ENCODE measurements at places on chromosomes 11 and 22. TPM values are rescaled to one million over a fixed set of nuclear protein-coding genes. Genes with fewer than 3 reads are reported as not detected.

The LRRC32 gene
- total RNA-seq: 0.14 TPM

The ART5 gene
- 3.8 TPM for total RNA-seq

The ELP4 gene
- 21.5 TPM for total RNA-seq

The TMEM258 gene
- total RNA-seq: 175 TPM

The RAB36 gene
- 10.3 TPM for total RNA-seq

The LRRC55 gene
- 0.12 TPM for total RNA-seq

The OR52H1 gene
- total RNA-seq: 0.26 TPM

The P2RY6 gene
- total RNA-seq: 0.14 TPM

The SAA4 gene
- not detected for total RNA-seq

The OR4A16 gene
- total RNA-seq: not detected

The SLC22A25 gene
- total RNA-seq: not detected

The SLC37A2 gene
- total RNA-seq: 0.51 TPM

The LMO2 gene
- total RNA-seq: 0.55 TPM

The UPK3A gene
- total RNA-seq: 0.57 TPM

The ELFN2 gene
- 0.36 TPM for total RNA-seq

The SYCE3 gene
- total RNA-seq: not detected

DNA sequence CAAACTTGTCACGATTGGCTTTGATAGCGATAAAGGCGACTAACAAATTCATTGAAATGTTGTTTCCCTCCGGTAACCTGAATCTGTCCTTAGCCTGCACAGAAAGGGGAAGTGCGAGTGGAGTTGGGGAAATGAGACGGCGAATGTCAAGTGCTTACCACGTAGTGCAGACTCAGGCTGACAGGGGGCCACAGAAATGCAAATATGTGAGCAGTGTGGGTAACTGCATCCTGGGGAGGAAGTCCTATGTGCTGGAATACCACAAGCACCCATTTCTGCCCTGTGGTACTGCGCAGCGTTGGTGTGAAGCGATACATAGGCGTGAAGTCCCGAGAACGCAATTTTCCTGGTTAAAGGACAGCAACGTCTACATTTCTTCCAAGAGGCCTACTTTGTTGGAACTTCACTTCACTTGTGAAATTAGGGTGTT is 869 bp upstream of the EIF4ENIF1 start:
- peak overlapping the region; percentile 97 for H3K27ac ChIP-seq
- peak overlapping the region; percentile 94 for H3K4me3 ChIP-seq
- H3K4me1 ChIP-seq: peaks cover 14% of the 10 kb centered on the region
- H3K27me3 ChIP-seq: no peaks in the 10 kb centered on the region
- H3K36me3 ChIP-seq: peaks cover 7% of the 10 kb centered on the region

- peaks cover 4% of the 10 kb centered on the region for H3K36me3 ChIP-seq
- peak overlapping the region; percentile 83 for H3K27ac ChIP-seq
- H3K4me1 ChIP-seq: peaks cover 2% of the 10 kb centered on the region
Measured at GRCh38 chr11:126414615-126415014, 59.1 kb downstream of the ST3GAL4 start.

DNA sequence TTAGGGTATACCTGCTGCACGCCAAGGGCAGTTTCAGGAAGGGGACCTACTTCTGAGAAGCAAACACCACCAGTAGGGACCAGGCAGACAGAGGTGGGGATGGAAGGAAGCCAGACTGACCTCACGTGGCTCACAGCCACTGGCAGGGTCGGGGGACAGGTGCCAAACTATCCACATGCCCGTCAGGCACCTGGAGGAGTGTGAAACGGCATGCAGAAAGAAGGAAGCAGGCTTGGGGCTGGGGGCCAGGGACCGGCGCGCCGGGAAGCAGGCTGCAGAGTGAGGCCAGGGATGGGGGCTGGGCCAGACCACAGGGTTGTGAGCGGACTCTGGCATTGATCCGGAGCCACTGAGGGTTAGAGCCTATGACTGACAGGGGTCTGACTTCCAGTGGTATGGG is 47.5 kb downstream of the CDKN1C start:
- H3K4me3 ChIP-seq: no peak overlapping the region
- H3K27me3 ChIP-seq: peaks cover 24% of the 10 kb centered on the region
- H3K27ac ChIP-seq: peak overlapping the region; percentile 14
- no peaks in the 10 kb centered on the region for H3K36me3 ChIP-seq

DNA sequence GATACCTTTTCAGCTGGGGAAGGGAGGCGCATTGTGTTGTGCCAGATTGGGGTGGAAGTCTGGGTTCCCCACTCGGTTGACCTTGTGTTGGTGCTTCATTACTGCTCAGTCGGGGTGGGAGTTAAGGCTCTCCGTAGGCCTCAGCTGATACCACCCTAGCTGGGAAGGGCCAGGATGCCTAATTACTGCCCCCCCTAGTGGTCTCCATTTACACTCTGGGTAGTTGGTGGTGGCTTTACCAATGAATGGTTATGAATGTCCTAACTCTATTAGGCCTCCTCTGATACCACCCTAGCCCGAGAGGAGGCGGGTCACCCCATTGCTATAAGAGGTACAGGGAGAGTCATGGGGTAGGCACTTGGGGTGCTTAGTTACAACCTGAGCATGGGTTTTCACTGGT is 27.5 kb upstream of the HIKESHI start:
- no peaks in the 10 kb centered on the region for H3K27me3 ChIP-seq
- no peak for DNase-seq
- H3K4me1 ChIP-seq: peaks cover 3% of the 10 kb centered on the region
- H3K4me3 ChIP-seq: no peak overlapping the region
- peaks cover 36% of the 10 kb centered on the region for H3K36me3 ChIP-seq

GRCh38 chr11:57479911-57480310 is 19.6 kb downstream of the RTN4RL2 start:
- peaks cover 1% of the 10 kb centered on the region for H3K36me3 ChIP-seq
- H3K4me3 ChIP-seq: no peak overlapping the region
- peaks cover 7% of the 10 kb centered on the region for H3K4me1 ChIP-seq
- peaks cover 64% of the 10 kb centered on the region for H3K27me3 ChIP-seq
- H3K27ac ChIP-seq: peak overlapping the region; percentile 14

- no peaks in the 10 kb centered on the region for H3K27me3 ChIP-seq
- no peak overlapping the region for H3K4me3 ChIP-seq
- no peak for DNase-seq
- H3K4me1 ChIP-seq: peaks cover 10% of the 10 kb centered on the region
- H3K36me3 ChIP-seq: no peaks in the 10 kb centered on the region
Measured at GRCh38 chr11:63226488-63227114, 16.8 kb downstream of the SLC22A25 start.

DNA sequence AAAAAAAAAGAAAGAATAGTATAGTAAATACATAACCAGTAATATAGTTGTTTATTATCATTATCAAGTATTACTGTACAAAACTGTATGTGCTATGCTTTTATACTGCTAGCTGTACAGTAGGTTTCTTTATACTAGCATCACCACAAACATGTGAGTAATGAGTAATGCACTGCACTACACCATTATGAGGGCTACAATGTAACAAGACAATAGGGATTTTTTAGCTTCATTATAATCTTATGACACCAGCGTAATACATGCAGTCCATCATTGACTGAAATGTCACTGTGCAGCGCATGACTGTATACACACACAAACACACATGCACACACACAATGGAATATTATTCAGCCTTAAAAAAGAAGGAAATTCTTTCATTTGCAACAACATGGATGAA is 111.5 kb upstream of the ZBED5 start:
- peaks cover 6% of the 10 kb centered on the region for H3K4me1 ChIP-seq
- H3K4me3 ChIP-seq: no peak overlapping the region
- peaks cover 6% of the 10 kb centered on the region for H3K27me3 ChIP-seq
- H3K36me3 ChIP-seq: peaks cover 4% of the 10 kb centered on the region
- no peak overlapping the region for H3K27ac ChIP-seq

GRCh38 chr11:122984186-122985011 is 2.8 kb upstream of the BSX start:
- H3K36me3 ChIP-seq: no peaks in the 10 kb centered on the region
- peaks cover 1% of the 10 kb centered on the region for H3K4me1 ChIP-seq
- no peak overlapping the region for H3K27ac ChIP-seq

DNA sequence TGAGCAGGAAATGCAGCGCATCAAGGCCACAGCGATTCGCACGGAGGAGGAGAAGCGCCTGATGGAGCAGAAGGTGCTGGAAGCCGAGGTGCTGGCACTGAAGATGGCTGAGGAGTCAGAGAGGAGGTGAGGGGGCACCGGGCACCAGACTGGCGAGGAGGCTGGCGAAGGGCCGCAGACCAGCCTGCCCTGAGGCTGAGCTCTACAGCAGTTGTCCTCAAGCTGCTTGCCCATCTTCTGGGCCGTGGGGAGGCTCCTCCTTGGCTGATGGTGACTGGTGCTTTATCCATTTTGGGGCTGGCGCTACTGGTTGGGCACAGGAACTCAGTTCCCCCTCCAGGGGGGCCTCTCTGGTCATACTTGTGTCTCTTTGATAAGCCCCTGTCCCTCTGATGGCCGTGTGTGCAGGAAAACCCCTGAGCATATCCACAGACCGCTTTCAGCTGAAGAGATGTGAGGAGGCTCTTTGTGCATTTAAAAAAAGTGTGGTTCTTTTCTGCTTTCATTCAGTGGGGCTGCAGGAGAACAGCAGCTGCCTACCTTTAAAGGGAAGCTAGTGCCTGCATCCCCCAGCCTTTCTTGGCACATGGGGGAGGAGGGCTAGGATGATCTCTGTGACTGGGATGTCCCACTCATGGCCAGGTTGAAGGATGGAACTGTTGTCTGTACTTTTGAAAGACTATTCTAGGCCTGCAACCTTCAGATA is 46.3 kb upstream of the CABP7 start:
- no peak overlapping the region for H3K27ac ChIP-seq
- H3K27me3 ChIP-seq: no peaks in the 10 kb centered on the region
- peaks cover 9% of the 10 kb centered on the region for H3K36me3 ChIP-seq
- H3K4me1 ChIP-seq: no peaks in the 10 kb centered on the region
- H3K4me3 ChIP-seq: no peak overlapping the region
- no peak for DNase-seq

GRCh38 chr11:8963569-8964323 is 496 bp downstream of the TMEM9B start:
- H3K27ac ChIP-seq: peak overlapping the region; percentile 79
- peaks cover 12% of the 10 kb centered on the region for H3K4me1 ChIP-seq
- H3K36me3 ChIP-seq: no peaks in the 10 kb centered on the region
- peak; percentile 59 for DNase-seq
- no peaks in the 10 kb centered on the region for H3K27me3 ChIP-seq

DNA sequence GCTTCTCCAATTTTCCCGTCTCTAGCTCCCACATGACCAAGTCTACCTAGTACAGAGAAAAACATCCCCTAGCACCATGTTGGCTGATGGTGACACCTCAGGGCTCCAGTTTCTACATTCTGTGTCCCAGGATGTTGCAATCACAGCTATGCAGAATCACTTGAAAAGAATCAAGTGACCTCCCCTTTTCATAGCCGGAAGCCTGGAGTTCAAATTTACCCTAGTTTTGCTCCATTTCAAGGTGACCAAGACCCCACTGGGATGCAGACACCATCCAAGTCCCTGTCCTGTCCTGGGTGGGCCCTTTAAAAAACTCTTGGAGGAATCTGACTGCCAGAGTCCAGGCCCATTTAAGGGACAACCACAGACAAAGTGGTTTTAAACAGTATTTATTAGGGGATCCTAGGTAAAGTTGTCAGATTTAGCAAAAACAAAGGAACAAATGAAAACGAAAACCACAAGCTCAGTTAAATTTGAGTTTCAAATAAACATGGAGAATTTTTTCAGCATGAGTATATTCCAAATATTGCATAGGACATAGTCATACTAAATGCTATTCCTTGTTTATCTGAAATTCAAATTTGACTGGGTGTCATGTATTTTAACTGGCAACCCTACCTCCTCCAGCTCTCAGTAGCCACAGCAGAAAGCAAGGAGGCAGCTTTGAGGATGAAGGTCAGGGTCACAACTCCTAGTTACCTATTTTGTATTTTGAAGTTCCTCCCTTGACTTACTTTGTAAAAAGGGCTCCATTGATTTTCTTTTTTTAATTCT is 52.4 kb downstream of the MIAT start:
- H3K4me3 ChIP-seq: no peak overlapping the region
- H3K27ac ChIP-seq: no peak overlapping the region
- no peaks in the 10 kb centered on the region for H3K27me3 ChIP-seq
- no peak for DNase-seq
- H3K4me1 ChIP-seq: peaks cover 6% of the 10 kb centered on the region

DNA sequence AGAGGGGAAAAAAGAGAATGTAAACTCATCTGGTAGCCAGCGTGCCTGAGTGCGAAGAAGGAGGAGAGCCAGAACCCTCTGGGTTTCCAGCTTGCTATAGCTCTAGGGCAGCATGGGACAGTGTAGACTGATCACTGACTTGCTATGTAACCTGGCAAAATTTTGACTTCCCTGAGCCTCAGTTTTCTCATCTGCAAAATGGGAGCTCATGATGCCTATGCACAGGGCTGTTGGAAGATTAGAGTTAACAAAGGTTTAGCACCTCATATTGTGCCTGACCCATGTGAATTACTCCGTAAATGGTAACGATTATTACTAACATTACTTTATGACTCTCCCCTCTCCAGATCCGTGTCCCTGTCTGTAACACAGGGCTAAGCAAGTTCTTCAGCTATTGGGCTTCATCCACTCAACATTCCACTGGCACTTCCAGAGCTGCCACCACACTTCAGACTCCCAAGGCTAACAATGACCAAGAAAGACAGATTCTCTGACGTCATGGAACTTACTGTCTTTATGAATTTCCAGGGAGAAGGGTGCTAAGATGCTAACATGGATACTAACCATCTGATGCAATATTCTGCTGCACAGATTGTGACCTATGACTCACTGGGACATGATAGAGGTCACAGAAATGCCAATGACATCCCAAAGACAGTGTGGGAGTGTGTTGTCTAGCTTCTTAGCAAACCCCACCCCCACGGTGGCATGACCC is 195.2 kb downstream of the TRIM29 start:
- no peaks in the 10 kb centered on the region for H3K4me1 ChIP-seq
- H3K27ac ChIP-seq: no peak overlapping the region
- H3K27me3 ChIP-seq: peaks cover 34% of the 10 kb centered on the region
- no peak overlapping the region for H3K4me3 ChIP-seq

GRCh38 chr11:82004537-82005213 is 729.0 kb downstream of the FAM181B start:
- no peak overlapping the region for H3K4me3 ChIP-seq
- H3K27ac ChIP-seq: no peak overlapping the region
- DNase-seq: no peak
- no peaks in the 10 kb centered on the region for H3K36me3 ChIP-seq
- no peaks in the 10 kb centered on the region for H3K4me1 ChIP-seq

DNA sequence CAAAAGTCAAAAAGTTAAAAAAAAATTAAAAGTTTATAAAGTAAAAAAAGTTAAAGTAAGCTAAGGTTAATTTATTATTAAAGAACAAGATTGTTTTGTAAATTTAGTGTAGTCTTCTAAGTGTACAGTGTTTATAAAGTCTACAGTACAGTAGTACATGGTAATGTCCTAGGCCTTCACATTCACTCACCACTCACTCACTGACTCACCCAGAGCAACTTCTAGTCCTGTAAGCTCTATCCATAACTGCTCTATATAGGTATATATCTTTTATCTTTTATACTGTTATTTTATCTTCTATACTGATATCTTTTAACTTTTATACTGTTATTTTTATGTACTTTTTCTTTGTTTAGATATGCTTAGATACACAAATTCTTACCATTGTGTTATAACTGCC is 11.2 kb downstream of the C2CD3 start:
- H3K36me3 ChIP-seq: peaks cover 23% of the 10 kb centered on the region
- no peaks in the 10 kb centered on the region for H3K27me3 ChIP-seq
- no peaks in the 10 kb centered on the region for H3K4me1 ChIP-seq
- DNase-seq: no peak

- no peak for DNase-seq
- peaks cover 10% of the 10 kb centered on the region for H3K4me1 ChIP-seq
- H3K27me3 ChIP-seq: no peaks in the 10 kb centered on the region
- H3K27ac ChIP-seq: no peak overlapping the region
Measured at GRCh38 chr11:61367406-61367805, 5.2 kb downstream of the TMEM138 start.

Measured in progenitor cell of endocrine pancreas (in vitro differentiated cells).